ENCODE measurements at places on chromosomes 12 and 14.

GRCh38 chr14:78834766-78835451, 664.7 kb downstream of the NRXN3 start:
- no peak for DNase-seq

DNA sequence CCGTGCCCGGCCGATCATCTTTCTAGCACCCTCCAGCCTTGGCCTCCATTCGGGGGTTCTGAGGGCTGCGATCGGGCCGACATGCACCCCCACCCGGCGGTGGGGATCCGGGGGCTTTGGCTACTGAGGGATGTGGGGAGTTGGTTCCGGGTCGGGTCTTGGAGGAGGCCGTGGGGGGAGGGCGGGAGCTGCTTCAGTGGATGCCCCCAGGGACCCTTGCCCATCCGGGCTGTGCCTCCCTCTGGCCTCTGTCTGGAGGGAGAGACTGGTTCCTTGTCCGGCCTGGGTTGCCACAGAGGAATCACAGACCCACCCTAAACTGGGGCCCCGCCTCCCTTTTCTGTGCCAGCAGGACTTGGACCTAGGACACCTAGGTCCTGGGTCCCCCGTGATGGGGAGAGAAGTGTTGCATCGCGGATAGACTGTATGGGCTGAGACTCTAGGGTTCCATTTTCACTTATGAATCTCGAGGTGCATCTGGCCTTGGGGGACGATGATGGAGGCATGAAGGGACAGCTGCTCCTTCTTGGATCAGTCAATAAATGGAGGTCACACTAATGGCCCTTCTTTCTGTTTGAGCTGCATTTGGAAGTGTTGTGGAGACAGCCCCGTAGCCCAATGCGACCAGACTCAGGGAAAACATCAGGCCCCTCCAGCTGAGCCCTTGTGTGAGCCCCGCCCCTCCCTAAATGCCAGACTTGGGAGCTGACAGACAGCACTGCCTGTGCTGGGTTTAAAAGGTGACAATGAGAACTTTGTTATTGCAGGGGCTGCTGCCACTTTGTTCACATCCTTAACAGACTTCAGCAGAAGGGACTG, 577 bp downstream of the DTX3 start:
- DNase-seq, result no peak

DNA sequence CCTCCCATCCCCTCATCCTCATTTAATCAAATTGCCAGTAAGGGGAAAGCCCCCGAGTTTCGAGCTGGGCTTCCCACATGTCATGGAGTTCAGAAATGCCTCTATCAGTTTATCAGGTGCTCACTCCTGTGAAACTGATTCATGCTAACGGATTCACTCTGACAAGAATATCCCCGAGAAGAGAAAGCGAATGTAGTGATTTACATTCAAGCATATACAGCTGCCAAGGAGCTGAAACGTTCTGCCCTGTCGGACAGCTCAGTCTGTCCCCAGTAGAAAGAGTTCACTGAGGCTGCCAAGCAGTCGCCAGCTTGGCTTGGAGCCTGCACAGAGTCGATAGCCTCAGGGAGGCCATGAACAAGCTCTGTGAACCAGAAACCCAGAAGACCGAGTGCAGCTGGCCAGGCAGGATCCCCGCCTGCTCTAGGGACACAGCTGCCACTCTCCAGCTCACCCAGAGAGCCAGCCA, 88.4 kb downstream of the TMCC3 start:
- DNase-seq, result no peak

- no peak for DNase-seq
Measured at GRCh38 chr12:58917699-58918468, 2.4 kb downstream of the LRIG3 start.

GRCh38 chr12:48216785-48217184, 13.7 kb upstream of the OR10AD1 start:
- DNase-seq, result no peak

- DNase-seq, result no peak
Measured at GRCh38 chr14:104446611-104447010, 133.0 kb upstream of the C14orf180 start.

- no peak for DNase-seq
Measured at GRCh38 chr12:11107719-11108118, 15.6 kb upstream of the TAS2R43 start.

DNA sequence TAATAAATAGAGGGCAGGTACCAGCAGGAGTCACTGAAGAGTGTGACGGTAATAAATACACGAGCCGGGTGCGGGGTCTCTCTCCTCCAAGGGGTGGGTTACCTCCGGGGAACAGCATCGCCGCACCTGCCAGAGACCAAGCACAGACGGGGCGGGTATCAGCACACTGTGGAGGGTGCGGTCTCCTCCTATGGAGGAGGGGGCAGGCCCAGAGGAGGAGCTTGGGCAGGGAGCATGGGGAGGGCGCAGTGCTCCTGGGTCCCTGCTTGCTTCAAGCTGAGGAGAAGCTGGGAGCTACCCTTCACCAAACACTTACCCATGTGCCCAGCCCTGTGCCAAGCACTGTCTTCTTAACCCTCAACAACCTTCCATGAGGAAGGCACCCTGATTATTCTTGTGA, 12.8 kb downstream of the PGF start:
- no peak for DNase-seq

DNA sequence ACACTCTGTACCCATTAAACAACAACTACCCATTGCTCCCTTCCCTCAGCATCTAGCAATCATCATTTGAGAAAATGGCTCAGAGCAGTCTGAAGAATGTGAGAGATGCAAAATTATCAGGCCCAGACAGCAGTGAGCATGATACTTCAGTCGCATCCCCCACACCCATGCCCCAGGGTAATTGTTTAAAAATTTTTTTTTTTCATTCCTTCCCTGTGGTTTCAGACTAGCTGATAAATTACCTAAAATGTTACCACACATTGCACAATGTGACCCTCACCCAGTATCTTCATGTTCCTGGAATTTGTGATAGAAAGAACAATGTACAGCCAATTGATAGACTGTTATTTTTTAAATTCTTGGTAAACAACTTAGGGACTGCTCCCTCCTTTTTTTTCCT, 11.3 kb upstream of the USP15 start:
- no peak for DNase-seq

DNA sequence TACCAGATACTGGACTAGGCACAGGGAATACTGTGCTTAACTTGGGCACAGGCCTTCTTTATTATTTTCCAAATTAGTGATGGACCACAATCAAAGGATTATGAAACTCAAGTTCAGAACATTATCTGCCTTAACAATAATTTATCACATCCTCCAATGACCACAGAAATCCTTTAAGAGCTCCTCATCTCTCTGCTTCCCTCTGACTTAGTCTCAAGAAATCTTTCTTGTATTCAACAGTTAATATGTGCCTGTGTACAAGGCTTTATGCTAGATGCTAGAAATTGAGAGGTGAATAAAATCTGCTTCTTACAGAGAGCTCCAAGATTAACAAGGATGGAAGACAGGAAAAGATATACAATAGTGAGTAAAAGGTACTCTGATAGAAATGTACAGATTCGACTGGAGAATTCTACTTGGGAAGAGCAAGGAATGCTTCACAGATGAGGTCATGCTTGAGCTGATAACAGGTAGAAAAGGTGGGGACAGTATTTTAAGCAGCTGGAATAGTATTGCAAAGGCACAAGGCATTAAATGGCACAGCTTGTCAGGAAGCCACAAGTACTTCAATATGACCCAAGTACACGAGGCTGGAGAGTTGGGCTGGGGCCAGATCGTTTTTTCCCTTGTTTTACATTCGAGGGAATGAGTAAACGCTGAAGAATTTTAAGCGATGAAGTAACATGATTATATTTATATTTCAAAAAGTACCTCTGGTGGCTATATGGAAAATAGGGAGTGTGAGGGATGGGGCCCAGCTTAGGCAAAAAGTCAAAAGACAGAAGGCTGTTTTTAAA, 55.1 kb upstream of the ARID2 start:
- no peak for DNase-seq

DNA sequence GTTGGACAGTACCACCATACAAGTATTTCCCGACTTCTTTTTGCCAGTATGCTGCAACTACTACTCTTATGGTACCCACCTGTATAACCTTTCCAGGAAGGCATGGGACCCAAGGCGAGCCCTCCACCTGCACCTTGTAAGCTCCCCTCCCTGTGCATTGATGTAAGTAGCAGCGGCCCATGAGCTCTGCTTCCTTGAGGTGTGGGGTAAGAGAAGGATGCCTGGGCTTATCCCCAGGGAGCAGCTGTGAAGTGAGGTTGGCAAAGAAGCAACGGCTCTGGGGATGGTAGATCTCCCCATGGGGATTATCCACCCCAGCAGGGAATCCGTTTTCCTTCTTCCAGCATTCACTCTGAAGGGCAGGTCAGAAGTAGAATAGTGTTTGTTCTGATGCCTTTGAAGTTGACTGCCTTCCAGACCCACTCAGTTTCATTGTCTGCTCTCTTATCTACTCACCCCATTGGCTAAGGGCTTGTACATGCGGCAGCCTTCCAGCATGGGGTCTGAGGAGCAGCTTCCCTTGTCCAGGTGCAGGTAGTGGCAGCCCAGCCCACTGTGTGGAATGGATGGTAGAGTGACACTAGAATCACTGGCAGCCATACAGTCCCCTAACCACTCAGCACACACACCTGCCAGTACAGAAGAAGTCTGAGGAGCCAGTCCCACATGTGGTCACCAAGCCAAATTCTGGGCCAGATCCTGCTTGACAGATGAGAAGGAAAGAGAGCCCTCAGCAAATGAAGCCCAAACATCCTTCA, 3.4 kb downstream of the CIROP start:
- no peak for DNase-seq

DNA sequence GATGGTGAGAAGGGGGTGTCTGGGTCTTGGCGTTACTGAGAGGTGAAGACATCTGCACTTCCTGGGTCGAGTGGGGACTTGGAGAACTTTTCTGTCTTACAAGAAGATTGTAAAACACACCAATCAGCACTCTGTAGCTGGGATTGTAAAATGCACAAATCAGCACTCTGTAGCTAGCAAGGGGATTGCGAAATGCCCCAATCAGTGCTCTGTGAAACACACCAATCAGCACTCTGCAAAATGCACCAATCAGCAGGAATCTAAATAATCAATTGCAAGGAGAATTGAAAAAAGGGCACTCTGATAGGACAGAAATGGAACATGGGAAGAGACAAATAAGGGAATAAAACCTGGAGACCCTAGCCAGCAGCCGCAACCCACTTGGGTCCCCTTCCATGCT, 376.1 kb upstream of the SFSWAP start:
- no peak for DNase-seq

Measured in cortex of kidney (tissue), 1 donor.